ENCODE measurements at places on chromosomes 4 and X. TPM values are rescaled to one million over a fixed set of nuclear protein-coding genes. Genes with fewer than 3 reads are reported as not detected.

The SHOX gene
- total RNA-seq: not detected

The AFF2 gene
- total RNA-seq: 6.0 TPM

The RBM46 gene
- not detected for total RNA-seq

- DNase-seq: no peak
- no peaks in the 10 kb centered on the region for H3K4me1 ChIP-seq
- no peak overlapping the region for H3K4me3 ChIP-seq
- H3K27ac ChIP-seq: no peak overlapping the region
These were observed 3.7 kb upstream of the SHOX start for GRCh38 chrX:626745-627509.

- DNase-seq: peak; percentile 4
- no peak overlapping the region for H3K27ac ChIP-seq
- H3K36me3 ChIP-seq: no peaks in the 10 kb centered on the region
- H3K4me3 ChIP-seq: no peak overlapping the region
- H3K27me3 ChIP-seq: no peaks in the 10 kb centered on the region
- H3K4me1 ChIP-seq: no peaks in the 10 kb centered on the region
These were observed 22.8 kb downstream of the NDST4 start for GRCh38 chr4:115090483-115091075.

The ETDA gene
- total RNA-seq: not detected

- no peak for DNase-seq
- H3K4me3 ChIP-seq: no peak overlapping the region
- no peak overlapping the region for H3K27ac ChIP-seq
- no peaks in the 10 kb centered on the region for H3K27me3 ChIP-seq
- no peaks in the 10 kb centered on the region for H3K4me1 ChIP-seq
These were observed 83.0 kb upstream of the BEND4 start for GRCh38 chr4:42235304-42236021.

DNA sequence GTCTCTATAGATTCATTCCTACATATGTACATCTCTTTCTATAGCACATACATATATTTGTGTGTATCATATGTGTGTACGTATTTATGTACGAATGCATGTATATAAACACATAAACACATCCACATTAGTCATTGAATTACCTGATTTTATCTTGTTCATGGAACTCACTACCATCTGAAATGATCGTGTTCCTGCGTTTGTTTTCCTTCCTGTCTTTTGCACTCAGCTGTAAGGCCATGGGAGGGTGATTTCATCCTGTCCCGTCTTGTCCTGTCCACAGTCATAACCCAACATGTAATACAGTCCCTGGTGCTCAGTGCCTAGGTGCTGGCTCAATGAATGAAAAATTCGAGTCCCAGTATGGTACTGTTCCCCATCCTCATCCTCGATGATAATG, 191.8 kb upstream of the PSAPL1 start:
- H3K27me3 ChIP-seq: no peaks in the 10 kb centered on the region
- no peaks in the 10 kb centered on the region for H3K36me3 ChIP-seq
- no peak overlapping the region for H3K4me3 ChIP-seq
- H3K4me1 ChIP-seq: no peaks in the 10 kb centered on the region

- no peaks in the 10 kb centered on the region for H3K4me1 ChIP-seq
- no peak overlapping the region for H3K27ac ChIP-seq
These were observed 43.8 kb upstream of the KCNIP4 start for GRCh38 chr4:21992330-21992729.

The NKX6-1 gene
- not detected for total RNA-seq

DNA sequence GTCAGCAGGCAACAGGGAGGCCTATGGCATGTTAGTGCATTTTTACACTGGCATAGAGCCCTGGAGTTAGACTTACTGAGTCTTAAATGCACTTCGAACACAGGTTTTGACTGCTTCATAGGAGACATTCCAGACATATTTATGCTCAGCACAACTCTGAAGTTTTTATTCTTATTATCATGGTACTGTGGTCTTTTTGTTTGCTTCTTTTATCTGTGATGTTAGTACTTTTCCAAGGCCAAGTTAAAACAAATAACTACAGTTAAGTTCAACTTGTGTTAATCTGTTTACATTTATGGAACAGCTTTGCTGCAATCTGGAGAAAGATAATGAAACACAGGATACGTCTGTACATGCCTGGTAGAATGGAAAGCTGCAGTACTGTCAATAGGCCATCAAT, 76.5 kb downstream of the COL4A5 start:
- no peaks in the 10 kb centered on the region for H3K36me3 ChIP-seq
- H3K4me1 ChIP-seq: no peaks in the 10 kb centered on the region
- DNase-seq: no peak
- no peaks in the 10 kb centered on the region for H3K27me3 ChIP-seq
- H3K4me3 ChIP-seq: no peak overlapping the region

The USP17L29 gene
- not detected for total RNA-seq

The HTRA3 gene
- not detected for total RNA-seq

DNA sequence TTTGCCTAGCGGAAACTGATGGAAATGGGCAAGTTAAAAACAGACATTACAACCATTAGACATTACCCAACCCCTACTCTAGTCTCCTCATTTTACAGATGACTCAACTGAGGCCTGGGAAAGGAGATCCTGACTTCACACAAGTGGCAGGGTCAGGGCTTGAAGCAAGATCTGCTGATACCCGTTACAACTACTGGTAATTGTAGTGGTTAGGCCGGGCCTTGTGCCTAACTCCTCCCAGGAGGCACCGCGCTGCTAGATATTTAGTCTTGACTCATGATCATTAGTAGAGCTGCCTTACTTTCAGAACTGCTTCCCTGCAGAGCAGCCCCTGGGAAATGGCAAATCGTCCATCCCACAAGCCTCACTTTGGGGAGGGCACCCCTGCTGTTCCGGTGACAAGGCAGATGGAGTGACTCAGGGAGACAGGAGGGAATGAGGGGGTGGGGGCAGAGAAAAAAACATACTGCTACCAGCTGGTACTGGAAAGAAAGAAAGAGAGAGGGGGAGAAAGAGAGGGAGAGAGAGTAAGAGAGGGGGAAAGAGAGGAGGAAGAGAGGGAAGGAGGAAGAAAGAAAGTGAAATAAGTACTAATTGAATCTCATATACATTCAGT, 12.2 kb downstream of the ARHGEF6 start:
- no peak for DNase-seq
- peak overlapping the region; percentile 61 for H3K4me3 ChIP-seq
- H3K36me3 ChIP-seq: no peaks in the 10 kb centered on the region
- no peaks in the 10 kb centered on the region for H3K27me3 ChIP-seq

DNA sequence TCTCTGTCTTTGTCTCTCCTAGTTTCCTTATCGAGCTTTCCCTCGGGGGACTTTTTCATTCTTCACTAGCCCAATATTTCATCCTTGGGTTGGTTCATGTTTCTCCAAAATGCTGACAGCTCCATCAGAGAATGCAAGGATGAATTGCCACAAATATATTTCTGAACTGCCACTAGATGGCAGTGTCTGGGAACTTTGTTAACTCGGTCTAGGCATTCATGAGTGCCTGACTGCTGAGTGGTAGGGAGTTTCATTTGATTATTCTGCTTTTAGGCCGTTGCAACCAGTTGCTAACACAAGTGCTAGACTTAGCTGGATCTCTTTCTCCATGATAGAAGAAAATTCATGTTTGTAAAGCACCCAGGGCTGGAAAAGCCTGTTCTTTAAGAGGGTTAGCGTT, 73.5 kb upstream of the RAP2C start:
- DNase-seq: no peak
- no peaks in the 10 kb centered on the region for H3K27me3 ChIP-seq
- no peaks in the 10 kb centered on the region for H3K36me3 ChIP-seq

The DHX15 gene
- total RNA-seq: 139 TPM

- H3K27ac ChIP-seq: no peak overlapping the region
- H3K36me3 ChIP-seq: no peaks in the 10 kb centered on the region
- H3K4me3 ChIP-seq: no peak overlapping the region
These were observed 65.3 kb upstream of the EFNB1 start for GRCh38 chrX:68763481-68763880.

- no peaks in the 10 kb centered on the region for H3K27me3 ChIP-seq
- H3K4me3 ChIP-seq: peak overlapping the region; percentile 66
- no peaks in the 10 kb centered on the region for H3K36me3 ChIP-seq
These were observed 1.7 kb downstream of the GALNT7 start for GRCh38 chr4:173170182-173170778.

- DNase-seq: no peak
- no peaks in the 10 kb centered on the region for H3K4me1 ChIP-seq
- no peaks in the 10 kb centered on the region for H3K36me3 ChIP-seq
- H3K27me3 ChIP-seq: no peaks in the 10 kb centered on the region
- H3K4me3 ChIP-seq: no peak overlapping the region
These were observed 18.3 kb upstream of the PDCL2 start for GRCh38 chr4:55610381-55610780.

DNA sequence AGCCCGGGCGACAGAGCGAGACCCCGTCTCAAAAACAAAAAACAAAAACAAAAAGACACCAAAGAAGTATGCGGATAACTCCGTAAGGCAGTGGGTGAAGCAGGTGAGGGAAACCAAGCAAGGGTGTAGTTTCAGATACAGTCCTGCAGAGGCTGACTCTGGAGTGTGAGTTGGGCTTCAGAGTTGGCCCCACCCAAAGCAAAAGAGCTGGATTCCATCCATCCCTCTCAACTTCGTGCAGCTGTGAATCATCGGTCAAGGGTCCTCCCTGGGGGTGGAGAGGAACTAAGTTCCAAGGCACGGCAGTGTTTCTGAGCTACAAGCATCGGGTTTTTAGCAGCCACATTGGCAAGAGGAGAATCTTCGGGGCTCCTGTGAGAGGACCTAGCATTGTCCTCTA, 43.9 kb upstream of the FAM9A start:
- no peak overlapping the region for H3K4me3 ChIP-seq
- no peaks in the 10 kb centered on the region for H3K27me3 ChIP-seq
- no peaks in the 10 kb centered on the region for H3K4me1 ChIP-seq
- DNase-seq: no peak
- no peaks in the 10 kb centered on the region for H3K36me3 ChIP-seq
- H3K27ac ChIP-seq: no peak overlapping the region

DNA sequence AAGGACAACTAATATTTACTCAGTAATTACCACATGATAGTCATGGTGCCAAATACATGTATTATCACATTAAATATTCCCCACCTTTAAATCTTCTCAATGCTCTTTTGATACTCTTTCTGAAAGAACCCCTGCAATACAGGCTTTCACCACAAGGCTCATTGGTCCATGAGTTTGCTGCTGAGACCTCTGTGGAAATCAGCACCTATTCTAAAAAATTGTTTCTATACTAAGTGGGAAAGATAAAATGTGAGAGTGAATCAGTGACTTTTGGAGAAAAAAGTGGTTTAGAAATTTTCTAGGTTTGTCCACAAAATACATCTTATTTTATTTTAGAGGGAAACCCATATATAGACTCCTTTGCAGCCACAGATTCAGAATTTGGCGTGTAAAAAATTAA, 257.3 kb downstream of the ZIC3 start:
- no peak overlapping the region for H3K27ac ChIP-seq
- no peaks in the 10 kb centered on the region for H3K4me1 ChIP-seq
- no peaks in the 10 kb centered on the region for H3K36me3 ChIP-seq
- DNase-seq: no peak
- H3K4me3 ChIP-seq: no peak overlapping the region

DNA sequence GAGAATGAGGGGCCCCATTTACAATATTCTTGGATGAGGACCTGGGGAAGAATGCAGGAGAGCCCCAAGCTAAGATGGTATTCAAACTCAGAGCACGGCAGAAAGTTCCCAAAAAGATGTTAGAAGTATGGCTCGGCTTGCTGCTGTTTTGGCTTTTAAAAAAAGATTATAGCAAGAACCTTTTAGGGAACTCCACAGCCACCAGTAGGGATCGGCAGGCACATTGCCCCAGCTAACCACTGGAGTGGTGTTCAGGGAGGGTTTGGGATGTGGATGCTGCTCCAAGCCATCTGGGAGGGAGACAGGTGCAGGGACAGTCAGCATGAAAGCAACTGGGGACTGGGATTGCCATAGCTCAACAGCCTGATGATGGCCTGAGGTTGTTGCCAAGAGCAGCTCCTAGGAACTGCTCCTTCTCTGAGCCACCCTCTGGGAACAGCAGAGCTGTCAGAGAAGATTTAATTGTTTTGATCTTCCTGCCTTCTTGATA, 63.0 kb downstream of the SORBS2 start:
- no peak for DNase-seq
- H3K4me3 ChIP-seq: no peak overlapping the region
- no peak overlapping the region for H3K27ac ChIP-seq
- no peaks in the 10 kb centered on the region for H3K36me3 ChIP-seq

The ABCD1 gene
- 6.6 TPM for total RNA-seq

The GLRB gene
- not detected for total RNA-seq

The HS6ST2 gene
- not detected for total RNA-seq

The RTL3 gene
- total RNA-seq: not detected

- peaks cover 13% of the 10 kb centered on the region for H3K4me1 ChIP-seq
- H3K27me3 ChIP-seq: no peaks in the 10 kb centered on the region
- peak overlapping the region; percentile 25 for H3K4me3 ChIP-seq
- peak; percentile 39 for DNase-seq
- H3K27ac ChIP-seq: peak overlapping the region; percentile 58
These were observed 580 bp upstream of the MMGT1 start for GRCh38 chrX:135974279-135974856.

The CXorf66 gene
- not detected for total RNA-seq

- no peaks in the 10 kb centered on the region for H3K27me3 ChIP-seq
- no peak overlapping the region for H3K4me3 ChIP-seq
- DNase-seq: no peak
- no peaks in the 10 kb centered on the region for H3K36me3 ChIP-seq
These were observed 334.9 kb upstream of the ADGRL3 start for GRCh38 chr4:60865273-60865672.

GRCh38 chr4:151922811-151923210, 162.0 kb upstream of the GATB start:
- no peaks in the 10 kb centered on the region for H3K4me1 ChIP-seq
- no peaks in the 10 kb centered on the region for H3K36me3 ChIP-seq
- H3K27ac ChIP-seq: no peak overlapping the region
- DNase-seq: no peak
- no peaks in the 10 kb centered on the region for H3K27me3 ChIP-seq
- no peak overlapping the region for H3K4me3 ChIP-seq

GRCh38 chr4:133156096-133156495, 7.0 kb downstream of the PCDH10 start:
- no peak overlapping the region for H3K27ac ChIP-seq
- no peak overlapping the region for H3K4me3 ChIP-seq
- peaks cover 2% of the 10 kb centered on the region for H3K27me3 ChIP-seq
- no peaks in the 10 kb centered on the region for H3K36me3 ChIP-seq

The WDR44 gene
- 17.8 TPM for total RNA-seq

GRCh38 chrX:148049441-148049840, 68.3 kb downstream of the FMR1NB start:
- H3K27ac ChIP-seq: no peak overlapping the region
- H3K27me3 ChIP-seq: no peaks in the 10 kb centered on the region
- H3K36me3 ChIP-seq: no peaks in the 10 kb centered on the region
